ENCODE measurements at places on chromosomes 12 and 14.

GRCh38 chr14:49550286-49551184 is 35.6 kb downstream of the RPS29 start:
- no peak for DNase-seq

DNA sequence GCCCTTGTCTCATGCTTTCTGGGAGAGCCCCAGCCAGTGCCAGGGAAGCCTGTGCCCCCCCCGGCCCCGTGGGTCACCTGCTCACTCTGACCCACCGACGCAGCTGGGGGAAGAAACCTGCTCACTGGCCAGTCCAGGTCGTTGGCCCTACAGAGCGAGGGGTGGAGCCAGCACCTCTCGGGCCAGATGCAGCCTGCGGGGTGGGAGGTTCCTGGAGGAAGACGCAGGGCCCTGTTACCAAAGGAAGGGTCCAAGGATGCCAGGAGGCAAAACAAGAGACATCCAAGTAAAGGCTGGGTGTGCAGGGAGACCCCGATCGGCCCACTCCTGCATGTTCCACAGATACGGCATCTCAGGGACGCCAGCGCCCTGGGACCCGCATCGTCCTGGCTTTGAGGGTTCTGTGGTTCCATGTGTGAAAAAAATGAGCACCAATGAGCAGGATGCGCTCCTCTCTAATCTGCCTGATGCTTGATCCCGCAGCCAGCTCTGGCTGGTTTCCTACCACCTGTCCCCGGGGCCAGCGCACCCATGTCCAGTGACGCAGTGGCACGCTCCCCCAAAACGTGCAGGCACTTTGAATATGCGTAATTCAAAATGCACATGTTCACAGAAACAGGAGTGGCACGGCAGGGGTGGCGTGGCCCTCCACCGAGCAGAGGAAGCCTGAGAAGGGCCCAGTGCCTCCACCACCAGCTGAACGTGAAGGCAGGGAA is 66.0 kb upstream of the GALNT9 start:
- DNase-seq, result no peak

GRCh38 chr14:50612806-50613205 is 52.9 kb downstream of the ATL1 start:
- no peak for DNase-seq

DNA sequence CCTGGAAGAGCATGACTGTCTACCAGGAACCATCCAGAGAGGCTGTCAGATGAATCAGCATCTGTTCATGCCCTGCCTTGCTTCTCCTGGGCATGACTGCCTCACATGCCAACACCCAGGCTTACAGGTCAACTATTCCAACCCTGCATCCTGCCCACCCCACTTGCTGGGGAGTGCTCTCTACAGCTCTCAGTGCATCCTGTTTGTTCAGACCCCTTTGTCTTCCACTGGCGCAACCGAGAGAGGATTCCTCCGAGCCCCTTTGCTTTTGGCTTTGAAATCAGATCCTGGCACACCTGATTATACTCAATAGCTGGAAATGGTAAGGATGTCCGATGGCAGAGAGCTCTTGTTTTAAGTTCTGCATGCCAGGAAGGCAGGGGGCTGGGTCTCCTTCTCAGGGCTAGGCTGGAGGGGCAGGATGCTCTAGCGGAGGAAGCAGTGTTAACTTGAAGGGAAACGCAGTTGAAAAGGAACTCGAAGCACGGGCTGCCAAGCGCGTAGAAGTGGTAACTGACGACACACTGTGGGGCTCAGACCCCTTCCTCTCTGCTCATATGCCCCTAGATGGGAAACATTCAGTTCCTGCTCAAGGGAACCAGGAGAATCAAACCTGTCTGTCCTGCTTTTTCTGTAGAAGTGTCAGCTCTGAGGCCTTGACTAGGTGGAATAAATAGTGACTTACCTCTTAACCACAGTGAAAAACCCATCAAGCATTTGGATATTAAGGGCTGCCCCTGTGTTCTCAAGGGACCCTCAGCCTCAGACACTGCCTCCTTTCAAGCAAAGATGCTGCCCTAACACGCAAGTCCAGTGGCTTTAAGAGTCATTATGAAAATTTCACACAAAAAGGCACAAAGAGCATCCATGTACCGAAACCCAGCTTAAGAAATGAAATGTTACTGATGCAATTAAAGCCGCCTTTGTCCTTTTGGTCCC is 297.5 kb downstream of the ZFP36L1 start:
- DNase-seq, result peak; percentile 33

GRCh38 chr14:64298773-64299172 is 4.6 kb upstream of the ESR2 start:
- DNase-seq, result no peak

GRCh38 chr12:79527473-79527872 is 163.3 kb downstream of the PAWR start:
- no peak for DNase-seq

DNA sequence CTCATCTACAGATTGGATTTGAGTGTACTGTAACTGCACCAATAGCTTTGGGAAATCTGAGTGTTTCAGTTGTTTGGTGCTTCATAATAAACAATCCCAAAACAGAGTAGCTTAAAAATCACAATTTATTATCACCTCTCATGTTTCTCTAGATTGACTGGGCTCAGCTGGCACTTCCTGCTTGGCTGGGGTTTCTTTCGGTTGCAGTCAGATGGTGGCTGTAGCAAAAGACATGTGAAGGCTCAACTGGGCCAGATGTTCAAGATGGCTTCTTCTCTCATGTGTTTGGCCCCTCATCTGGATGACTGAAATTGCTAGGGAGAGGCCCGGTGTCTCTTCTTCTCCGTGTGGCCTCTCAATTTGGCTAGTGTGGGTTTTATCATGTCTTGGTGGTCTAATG is 12.1 kb upstream of the BMP4 start:
- no peak for DNase-seq

DNA sequence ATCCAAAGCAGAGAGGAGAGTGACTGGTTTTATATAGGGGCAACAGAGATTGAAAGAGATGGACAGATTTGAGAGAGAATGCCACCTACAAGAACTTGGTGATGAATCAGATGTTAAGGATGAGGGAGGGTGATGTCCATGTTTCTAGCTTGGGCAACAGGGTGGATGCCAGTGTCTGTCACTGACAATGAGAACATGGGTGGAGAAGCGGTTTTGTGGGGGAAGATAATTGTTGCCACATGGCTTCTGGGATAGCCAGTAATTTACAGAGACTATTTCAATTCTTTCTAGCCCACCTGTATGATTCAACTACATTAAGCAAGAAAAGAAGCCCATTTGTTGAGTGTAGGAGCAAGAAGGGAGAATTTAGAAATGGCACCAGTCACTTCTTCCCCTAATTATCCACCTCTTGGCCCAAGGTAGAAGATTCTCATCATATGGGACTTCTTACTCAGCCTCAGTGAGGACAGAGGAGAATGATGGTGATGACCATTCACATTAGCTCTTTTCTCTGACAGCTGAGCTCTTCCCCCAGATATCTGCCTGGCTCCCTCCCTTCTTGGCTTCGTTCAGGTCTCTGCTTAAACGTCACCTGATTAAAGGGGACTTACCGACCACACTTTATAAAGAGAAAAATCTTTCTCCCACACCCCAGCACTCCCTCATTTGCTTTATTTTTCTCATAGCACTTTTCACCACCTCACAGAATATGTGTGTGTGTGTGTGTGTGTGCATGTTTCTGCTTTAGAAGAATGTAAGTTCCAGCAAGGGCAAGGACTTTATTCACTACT is 117.8 kb downstream of the DUSP6 start:
- no peak for DNase-seq

DNA sequence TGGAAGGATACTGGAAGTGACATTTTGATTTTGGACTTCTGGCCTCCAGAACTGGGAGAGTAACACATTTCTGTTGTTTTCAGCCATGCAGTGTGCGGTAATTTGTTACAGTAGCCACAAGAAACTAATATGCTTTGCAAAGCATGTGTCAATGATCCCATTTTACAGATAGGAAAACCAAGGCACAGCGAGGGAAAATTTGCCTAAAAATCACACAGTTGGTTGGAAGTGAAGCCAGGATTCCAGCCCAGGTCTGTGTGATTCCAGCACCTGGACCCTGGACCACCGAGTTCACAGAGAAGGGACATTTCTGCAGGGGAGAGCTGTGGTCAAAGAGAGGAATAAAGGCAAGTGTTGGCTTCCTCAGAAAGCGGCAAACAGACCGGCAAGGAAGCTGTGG is 106.7 kb upstream of the MED13L start:
- no peak for DNase-seq

DNA sequence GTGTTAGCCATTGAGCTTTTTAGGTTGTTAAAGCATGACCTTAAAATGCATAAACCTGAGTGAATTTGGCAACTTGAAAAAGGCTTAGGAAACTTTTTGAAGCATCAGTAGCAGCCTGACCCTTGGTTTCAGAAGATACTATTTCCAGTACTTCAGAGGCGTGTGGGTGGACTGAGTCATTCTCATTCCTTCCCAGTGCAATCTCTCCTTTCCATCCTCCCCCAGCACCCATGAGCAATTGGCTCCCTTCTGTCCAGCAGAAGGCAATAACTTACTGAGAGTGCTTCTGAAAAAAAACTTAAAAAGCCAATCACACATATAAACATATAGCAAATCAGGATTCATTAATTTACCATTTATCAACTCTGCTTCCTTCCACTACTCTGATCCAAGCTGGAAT is 299.3 kb upstream of the STXBP6 start:
- no peak for DNase-seq

DNA sequence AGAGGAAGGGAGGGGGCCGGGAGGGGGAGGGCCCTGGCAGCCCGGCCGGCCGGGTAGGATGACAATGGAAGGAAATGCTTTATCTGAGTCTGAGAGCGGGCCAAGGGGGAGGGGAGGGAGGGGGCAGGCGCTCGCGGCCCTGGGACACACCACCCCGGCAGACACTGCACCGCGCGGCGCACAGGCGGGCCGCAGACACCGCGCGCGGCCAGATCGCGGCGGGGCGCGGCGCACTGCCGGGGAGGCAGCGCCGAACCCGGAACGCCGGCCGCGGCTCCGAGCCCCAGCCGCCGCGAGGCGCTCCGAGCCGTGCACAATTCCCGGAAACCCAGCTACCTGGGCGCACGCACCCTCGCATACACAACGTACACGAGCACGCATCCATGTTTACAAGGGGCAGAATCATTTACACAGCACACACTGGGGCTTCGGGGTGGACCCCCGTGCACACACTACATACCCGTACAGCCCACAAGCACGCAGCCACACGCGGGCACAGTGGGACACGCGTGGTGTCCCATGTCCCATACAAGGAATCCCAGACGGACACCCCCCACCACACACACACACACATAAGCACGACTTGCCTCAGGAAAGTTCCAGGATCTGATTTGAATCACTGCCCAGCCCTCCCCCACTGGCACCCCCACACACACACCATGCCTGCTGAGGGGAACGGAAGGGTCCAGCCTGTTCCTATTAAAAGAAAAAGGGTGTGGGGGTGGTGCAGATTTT is at the start of gene HDAC7:
Gene HDAC7 (minus strand): TSS at position 8 of the 735 bp plus-strand sequence. CDS start 118 bp downstream, outside the sequence.
- peak; percentile 86 for DNase-seq

DNA sequence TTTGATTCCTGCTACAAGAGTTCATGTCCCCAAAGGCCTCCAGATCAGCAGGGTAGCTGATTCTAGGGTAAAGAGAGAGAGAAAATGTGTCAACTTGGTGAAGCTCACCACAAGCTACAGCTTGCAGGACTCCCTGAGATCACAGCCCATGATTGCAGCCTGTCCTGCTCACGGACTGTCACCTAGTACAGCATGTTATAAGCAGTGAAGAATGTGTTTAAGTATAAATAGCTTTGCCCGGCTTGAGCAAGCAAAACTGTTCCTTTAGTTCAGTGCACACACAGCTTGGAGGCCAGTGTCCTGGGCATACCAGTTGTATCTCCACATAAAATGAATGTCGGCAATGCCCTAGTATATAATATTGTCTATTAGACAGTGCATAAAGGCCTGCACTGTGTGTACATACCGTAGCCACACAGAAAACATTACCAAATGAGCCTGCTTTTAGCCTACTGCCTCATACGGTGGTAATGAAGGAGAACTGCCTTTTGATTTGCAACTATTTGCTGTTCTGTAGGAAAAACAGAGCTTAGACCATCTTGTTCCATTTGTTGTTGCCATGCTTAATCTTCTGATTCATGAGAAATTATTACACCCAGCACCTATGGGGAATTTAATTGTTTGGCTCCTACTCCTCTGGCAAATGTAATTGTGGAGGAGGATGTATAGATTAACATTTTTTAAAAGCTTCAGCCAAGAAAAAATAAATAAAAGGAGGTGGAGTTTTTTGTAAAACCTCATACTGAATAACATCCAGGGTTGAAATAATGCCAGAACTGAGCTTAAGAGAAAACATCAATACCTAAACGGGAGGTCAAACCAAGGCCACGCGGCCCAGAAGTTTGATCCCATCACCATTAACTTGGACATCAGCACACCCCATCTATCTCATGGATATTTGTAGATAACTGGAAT is 108.1 kb upstream of the G2E3 start:
- no peak for DNase-seq

DNA sequence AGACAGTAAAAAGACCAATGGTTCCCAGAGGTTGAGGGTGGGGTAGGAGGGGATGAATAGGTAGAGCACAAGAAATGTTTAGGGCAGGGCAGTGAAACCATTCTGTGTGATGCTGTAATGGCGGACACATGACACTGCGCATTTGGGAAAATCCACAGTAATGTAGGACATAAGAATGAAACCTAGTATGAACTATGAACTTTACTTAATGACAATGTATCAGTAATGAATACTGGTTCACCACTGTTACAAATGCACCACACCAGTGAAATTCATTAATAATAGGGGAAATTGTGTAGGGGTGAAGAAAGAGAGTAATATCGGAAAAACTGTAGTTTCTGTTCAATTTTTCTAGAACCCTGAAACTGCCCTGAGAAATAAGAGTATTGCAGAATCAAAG is 5.6 kb downstream of the ERH start:
- no peak for DNase-seq

DNA sequence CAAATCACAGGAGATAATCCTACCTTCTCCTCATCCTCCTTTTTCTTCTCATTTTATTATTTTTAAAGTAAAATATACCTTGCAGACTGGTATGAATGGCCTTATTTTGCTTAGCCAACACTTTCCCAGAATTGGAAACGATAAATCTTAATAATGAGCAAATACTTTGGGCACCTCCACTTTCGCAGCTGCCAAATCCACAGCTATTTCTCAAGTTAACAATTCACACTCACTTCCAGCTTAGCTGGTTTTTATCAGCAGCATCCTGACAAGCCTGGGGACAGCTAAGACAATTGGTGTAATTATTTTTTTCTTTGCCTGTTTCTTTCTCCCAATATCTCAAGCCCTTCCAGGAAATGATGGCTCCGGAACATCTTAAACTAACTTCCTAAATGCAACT is 867.5 kb upstream of the TMEM132C start:
- DNase-seq, result no peak

Data from germinal center (tissue), 1 donor.